ENCODE measurements at places on chromosomes 2 and 18. TPM values are rescaled to one million over a fixed set of nuclear protein-coding genes. Genes with fewer than 3 reads are reported as not detected.

Gene PRKAG3
- not detected for total RNA-seq

Gene KIF1A
- 4.3 TPM for total RNA-seq

Gene PARD6G
- 1.0 TPM for total RNA-seq

Gene RAB17
- total RNA-seq = 32.5 TPM

Gene C2orf72
- total RNA-seq = 44.5 TPM

GRCh38 chr2:133459590-133459989 is 108.7 kb downstream of the NCKAP5 start:
- no peaks in the 10 kb centered on the region for H3K4me1 ChIP-seq
- no peak overlapping the region for H3K27ac ChIP-seq
- no peak for DNase-seq
- H3K27me3 ChIP-seq = no peaks in the 10 kb centered on the region
- no peak overlapping the region for H3K4me3 ChIP-seq

DNA sequence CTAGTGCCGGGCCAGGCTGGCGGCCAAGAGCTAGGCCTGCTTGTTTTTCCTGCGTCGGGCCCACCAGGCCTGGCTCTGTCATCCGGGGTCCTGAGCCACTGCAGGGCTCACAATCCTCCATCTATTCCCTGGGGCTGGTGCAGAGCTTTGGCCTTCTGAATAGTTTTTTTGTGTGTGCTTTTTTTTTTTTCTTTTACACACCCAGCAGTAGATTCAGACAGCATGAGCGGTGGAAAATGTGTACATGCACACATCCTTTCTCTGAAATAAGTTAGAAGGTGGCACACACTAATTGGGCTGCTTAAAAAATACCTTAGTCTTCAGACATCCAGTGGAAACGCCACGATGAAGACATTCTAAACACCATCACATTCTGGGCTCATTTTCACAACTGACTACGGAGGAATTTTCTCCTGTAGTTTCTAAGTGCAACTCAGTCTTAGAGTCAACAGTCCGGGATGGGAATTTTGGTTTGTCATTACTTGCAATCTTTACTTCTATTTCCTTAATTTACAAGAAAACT is 6.1 kb downstream of the ZFP36L2 start:
- DNase-seq = no peak
- peak overlapping the region; percentile 88 for H3K4me3 ChIP-seq
- H3K27ac ChIP-seq = peak overlapping the region; percentile 97

GRCh38 chr18:58307441-58307840 is 263.4 kb downstream of the NEDD4L start:
- no peak for DNase-seq
- no peak overlapping the region for H3K4me3 ChIP-seq
- no peaks in the 10 kb centered on the region for H3K27me3 ChIP-seq
- H3K4me1 ChIP-seq = peaks cover 5% of the 10 kb centered on the region
- no peak overlapping the region for H3K27ac ChIP-seq
- H3K36me3 ChIP-seq = no peaks in the 10 kb centered on the region

DNA sequence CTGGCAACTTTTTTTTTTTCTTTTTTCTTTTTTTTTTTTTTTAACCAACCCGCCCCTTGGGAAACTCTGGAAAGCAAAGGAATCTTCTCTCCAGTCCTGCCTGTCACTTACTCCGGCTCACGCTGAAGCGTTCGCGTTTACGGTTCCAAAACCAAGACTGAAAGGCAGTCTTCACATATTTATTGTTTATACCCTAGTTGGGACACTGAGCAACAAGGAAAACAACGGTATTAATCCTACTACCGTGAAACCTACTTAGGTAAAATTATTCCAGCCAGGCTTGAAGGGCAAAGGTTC is 125.4 kb downstream of the OSBPL1A start:
- peak overlapping the region; percentile 79 for H3K27ac ChIP-seq
- no peaks in the 10 kb centered on the region for H3K27me3 ChIP-seq
- H3K4me1 ChIP-seq = peaks cover 6% of the 10 kb centered on the region
- peak overlapping the region; percentile 52 for H3K4me3 ChIP-seq
- H3K36me3 ChIP-seq = no peaks in the 10 kb centered on the region
- DNase-seq = no peak

- H3K27ac ChIP-seq = peak overlapping the region; percentile 54
- no peaks in the 10 kb centered on the region for H3K36me3 ChIP-seq
- no peaks in the 10 kb centered on the region for H3K27me3 ChIP-seq
Measured at GRCh38 chr18:55509631-55510324, 78.2 kb downstream of the TCF4 start.

- H3K27ac ChIP-seq = no peak overlapping the region
- no peaks in the 10 kb centered on the region for H3K27me3 ChIP-seq
- no peak for DNase-seq
- H3K4me1 ChIP-seq = no peaks in the 10 kb centered on the region
Measured at GRCh38 chr2:181129364-181130056, 149.1 kb downstream of the UBE2E3 start.

DNA sequence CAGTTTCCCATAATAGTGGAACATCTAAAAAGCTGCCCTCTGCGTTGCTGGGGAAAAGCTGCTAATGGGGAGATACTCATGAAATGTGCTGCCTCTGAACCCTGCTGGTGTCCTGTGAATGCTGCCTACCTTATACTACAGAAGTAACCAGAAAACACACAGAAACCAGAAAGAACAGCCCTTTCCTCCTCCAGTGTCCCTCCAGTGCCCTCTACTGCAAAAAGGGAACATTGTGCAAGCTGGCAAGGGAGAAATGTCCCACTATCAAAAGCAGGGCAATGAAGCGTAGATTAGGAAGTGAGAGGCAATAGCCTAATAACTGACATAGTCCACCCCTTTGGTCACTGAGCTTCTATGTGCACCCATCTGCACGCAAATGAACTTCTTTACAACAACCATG is 162.7 kb upstream of the ETAA1 start:
- no peak for DNase-seq
- no peaks in the 10 kb centered on the region for H3K4me1 ChIP-seq
- H3K27ac ChIP-seq = no peak overlapping the region
- H3K36me3 ChIP-seq = no peaks in the 10 kb centered on the region

DNA sequence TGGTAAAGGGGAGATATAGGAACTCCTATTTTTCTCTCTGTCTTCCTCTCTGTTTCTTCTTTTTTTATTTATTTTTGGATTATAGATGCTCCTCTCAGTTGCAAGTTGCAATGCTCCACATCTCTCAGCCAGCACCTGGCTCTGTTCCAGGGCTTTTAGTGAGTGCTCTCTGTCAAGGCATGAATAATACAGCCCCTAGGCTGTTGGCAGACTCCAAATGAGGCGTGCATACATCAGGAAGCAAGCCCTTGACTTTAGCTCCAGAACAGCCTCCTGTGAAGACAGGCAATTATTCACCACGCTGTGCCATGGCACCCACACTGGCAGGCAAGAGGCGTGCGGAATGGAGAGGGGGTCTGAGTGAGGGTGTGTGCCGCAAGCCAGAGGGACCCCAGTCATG is 228.1 kb upstream of the PXDN start:
- H3K27me3 ChIP-seq = no peaks in the 10 kb centered on the region
- H3K36me3 ChIP-seq = no peaks in the 10 kb centered on the region
- no peak overlapping the region for H3K27ac ChIP-seq

GRCh38 chr2:118061135-118061955 is 26.9 kb upstream of the INSIG2 start:
- H3K27me3 ChIP-seq = no peaks in the 10 kb centered on the region
- no peaks in the 10 kb centered on the region for H3K36me3 ChIP-seq
- H3K27ac ChIP-seq = no peak overlapping the region
- no peak overlapping the region for H3K4me3 ChIP-seq

DNA sequence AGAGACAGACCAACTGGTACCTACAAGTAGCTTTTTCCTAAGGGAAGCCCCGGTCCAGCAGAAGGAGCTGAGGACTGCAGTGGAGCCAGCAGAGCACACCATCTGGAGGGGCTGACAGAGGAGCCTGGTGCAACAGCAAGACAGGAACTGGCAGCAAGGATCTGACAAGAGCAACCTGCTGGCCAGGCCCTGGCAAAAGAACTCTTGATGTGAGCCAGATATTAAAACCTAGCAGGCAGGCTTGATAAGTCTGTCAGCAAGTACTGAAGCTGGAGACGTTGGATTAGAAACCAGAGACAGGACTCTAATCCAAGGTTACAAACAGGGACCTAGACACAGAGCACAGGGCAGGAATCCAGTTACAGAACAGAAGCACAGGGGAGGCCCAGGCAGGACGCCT is 260.7 kb upstream of the MGAT5 start:
- no peak for DNase-seq
- H3K4me1 ChIP-seq = no peaks in the 10 kb centered on the region
- H3K27me3 ChIP-seq = no peaks in the 10 kb centered on the region

DNA sequence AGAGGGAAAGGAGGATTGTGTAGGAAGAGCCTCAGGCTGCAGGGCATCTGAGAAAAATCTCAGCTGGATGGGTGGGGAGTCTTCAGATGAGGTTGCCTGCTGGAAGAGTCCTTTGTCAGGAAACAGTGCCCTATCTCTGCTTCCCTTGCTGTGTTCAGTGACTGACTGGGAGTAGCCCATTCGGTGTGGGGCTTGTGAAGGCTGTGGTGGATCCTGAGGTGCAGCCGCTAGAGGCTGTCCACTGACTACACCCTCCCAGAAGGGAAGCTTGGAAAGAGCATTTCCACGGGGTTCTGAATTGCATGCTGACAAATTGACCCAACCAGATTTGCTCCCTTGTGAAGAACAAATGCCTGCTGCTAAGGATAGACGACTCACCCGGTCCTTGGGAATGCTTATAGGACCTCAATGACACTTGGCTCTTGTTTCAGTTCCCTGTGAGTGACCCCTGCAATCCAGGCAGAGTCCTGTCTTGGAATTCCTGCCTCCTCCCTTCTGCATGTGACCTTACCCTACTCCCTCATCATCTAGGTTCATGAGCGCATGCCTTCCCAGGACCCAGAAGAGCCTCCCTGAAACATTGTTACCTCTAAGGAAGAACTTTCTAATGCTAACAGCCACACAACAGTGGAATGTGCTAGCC is 109.7 kb upstream of the FAM136A start:
- H3K27me3 ChIP-seq = no peaks in the 10 kb centered on the region
- no peak for DNase-seq
- H3K36me3 ChIP-seq = no peaks in the 10 kb centered on the region
- H3K4me1 ChIP-seq = no peaks in the 10 kb centered on the region
- H3K4me3 ChIP-seq = no peak overlapping the region
- H3K27ac ChIP-seq = no peak overlapping the region

DNA sequence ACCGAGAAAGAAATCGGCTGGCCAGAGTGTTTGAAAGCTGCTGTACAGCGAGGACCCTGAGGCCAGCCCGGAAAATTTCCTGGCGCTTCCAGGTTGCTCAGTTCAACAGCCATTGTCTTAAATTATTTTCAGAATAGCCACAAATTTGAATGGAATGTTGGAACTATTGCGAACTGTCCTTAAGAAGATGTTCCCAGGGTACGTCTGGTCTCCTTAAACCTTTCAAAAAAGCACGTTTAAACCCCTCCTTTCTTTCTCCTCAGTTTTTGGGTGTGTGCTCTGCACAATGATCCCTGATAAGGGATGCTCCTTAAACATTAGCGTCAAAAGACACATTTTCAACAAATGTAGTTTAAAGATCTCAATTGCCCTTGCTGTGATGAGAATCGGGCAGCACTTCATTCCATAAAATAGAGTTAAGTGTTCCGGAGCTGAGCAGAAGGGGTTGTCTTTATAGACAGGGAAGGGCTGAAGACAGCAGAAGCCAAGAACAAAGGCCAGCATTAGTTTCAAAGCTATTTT is 14.5 kb upstream of the LPIN2 start:
- H3K27me3 ChIP-seq = no peaks in the 10 kb centered on the region
- DNase-seq = no peak
- H3K27ac ChIP-seq = peak overlapping the region; percentile 65
- no peaks in the 10 kb centered on the region for H3K4me1 ChIP-seq
- H3K36me3 ChIP-seq = no peaks in the 10 kb centered on the region

DNA sequence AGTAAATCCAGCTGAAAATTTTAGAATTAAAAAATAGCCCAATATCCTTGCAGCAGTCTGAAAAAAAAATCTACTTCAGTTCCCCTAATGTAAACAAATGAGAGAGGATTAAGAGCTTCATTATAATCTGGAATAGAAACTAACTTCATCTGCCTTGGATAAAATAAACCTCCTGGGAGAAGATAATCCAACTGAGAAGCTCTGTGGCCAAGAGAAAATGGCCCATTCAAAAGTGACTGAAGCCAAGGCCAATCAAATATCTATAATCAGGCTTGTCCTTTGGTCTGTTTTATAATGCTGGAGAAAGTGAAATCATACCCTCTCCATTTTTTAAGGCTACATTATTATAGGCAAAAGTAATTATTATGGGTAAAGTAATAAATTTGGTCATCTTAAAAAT is 110.0 kb downstream of the NEB start:
- no peak overlapping the region for H3K27ac ChIP-seq
- no peaks in the 10 kb centered on the region for H3K4me1 ChIP-seq
- no peaks in the 10 kb centered on the region for H3K27me3 ChIP-seq

DNA sequence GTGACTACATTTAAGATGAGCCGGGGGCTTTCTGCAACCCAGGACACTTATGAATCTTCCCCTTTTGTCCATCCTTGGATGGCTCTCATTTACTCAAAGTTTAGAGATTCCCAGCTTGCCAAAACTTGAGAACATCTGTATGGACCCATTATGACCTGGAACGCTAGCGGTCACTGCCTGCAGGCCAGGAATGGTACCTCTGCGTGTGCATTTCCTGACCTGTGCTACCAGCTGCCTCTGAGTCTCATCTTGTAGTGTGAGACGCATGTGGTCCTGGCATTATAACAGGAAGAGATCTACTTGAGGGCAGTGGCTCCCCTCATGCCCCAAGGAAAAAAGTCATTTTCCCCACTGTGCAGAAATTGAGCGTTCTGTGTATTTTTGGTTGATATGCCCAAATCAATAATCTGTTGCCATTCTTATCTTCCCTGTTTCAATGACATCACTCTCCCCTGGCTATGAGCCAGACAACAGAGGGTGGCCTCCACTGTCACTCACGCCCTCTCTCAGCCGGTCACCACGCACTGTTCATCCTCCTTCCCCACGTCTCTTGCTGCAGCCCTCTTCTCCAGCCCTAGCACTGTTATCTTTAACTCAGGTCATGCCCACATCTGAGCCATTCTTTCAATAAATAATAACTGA is 28.5 kb upstream of the NPAS2 start:
- no peaks in the 10 kb centered on the region for H3K27me3 ChIP-seq
- H3K27ac ChIP-seq = no peak overlapping the region
- no peaks in the 10 kb centered on the region for H3K36me3 ChIP-seq
- H3K4me3 ChIP-seq = no peak overlapping the region
- no peak for DNase-seq

GRCh38 chr18:12656938-12657683 is 796 bp downstream of the SPIRE1 start:
- no peak for DNase-seq
- H3K4me3 ChIP-seq = peak overlapping the region; percentile 69
- no peaks in the 10 kb centered on the region for H3K36me3 ChIP-seq

- H3K27me3 ChIP-seq = no peaks in the 10 kb centered on the region
- H3K36me3 ChIP-seq = no peaks in the 10 kb centered on the region
- DNase-seq = no peak
- no peaks in the 10 kb centered on the region for H3K4me1 ChIP-seq
- no peak overlapping the region for H3K27ac ChIP-seq
Measured at GRCh38 chr2:168356477-168356835, 99.6 kb upstream of the CERS6 start.

GRCh38 chr2:238686223-238686622 is 161.7 kb upstream of the TWIST2 start:
- no peak for DNase-seq
- H3K4me1 ChIP-seq = no peaks in the 10 kb centered on the region
- no peaks in the 10 kb centered on the region for H3K27me3 ChIP-seq
- H3K4me3 ChIP-seq = no peak overlapping the region
- H3K27ac ChIP-seq = no peak overlapping the region

Measured in colonic mucosa (tissue), 4 donors.